ENCODE measurements at places on chromosomes 16 and 17.

DNA sequence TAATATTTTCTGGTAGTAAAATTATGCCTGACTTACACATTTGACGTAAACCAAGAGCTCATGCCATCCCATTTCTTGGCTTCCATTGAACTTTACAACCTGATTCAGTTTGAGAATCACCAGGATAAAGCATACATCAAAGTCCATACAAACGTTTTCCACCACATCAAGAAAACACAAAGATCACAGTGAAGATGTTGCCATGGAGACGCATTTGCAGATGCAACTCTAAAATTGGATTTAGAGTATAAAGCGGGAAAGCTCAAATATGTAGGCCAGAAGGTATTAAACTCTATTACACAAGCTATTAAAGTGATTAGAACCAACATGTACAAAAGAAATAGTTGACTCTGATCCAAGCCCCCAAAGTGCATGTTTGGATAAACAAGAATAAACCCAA is 10.4 kb downstream of the C16orf46 start:
- DNase-seq = no peak

GRCh38 chr17:35586569-35587073 is 501 bp upstream of the AP2B1 start:
- DNase-seq = no peak

DNA sequence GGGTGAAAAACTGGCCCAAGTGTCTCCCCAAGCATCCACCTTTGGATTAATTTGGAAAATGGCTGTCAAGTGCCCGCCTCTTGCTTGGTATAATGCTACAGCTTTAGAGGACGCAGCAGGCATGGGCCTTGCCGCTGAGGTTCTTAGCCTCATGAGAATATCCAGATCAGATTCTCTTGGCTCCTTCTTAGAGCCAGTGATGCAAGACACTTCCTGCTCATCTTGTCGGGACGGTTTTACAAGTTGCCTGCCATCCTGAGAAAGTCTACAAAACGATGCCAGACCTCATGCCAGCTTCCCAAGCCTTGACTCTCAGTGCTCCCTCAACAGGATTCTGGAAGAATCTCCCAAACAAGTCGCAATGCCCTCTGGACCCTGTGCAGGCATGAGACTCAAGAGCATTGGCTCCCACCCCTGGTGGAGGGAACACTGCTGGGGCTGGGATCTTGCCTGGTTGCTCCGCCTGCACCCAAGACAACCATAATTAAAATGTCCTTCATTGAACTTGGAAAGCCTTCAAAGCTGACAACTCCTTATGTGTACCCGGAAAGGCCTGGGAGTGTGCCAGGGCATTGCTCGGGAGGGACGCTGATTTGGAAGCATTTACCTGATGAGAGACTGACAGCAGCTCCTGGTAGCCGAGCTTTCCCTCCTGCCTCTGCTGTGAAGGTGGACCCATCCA is 25.8 kb upstream of the STH start:
- DNase-seq = no peak

DNA sequence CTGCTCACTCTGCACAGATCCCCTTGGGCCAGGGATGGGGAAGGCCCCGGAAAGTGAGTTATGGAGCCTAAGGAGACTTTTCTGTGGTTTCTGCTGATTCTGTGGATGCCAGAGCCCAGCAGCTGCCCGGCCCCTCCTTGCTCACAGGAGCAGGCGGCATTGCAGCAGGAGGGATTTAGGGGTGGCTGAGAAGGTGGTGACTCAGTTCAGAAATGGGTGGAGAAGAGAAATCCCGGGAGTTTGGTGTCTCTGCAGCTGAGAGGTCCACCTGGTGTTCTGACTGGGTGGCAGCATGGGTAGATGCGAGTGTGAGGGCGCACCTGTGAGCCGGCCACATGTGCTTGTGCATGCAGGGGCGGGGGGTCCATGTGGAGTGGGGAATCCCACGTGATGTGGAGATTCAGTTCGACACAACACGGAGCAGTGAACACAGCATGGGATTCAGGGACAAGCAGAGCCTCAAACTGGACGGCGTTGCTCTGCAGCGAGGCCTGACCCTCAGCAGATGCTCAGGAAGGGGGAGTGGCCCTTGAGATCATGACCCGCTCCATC is 16.0 kb upstream of the SPPL2C start:
- DNase-seq = no peak

- no peak for DNase-seq
Measured at GRCh38 chr16:31754998-31755615, 118.5 kb upstream of the ZNF267 start.

Data from fibroblast of lung (primary cell).